NCI-H460 (cell line): ENCODE measurements at places on chromosomes 4 and X. TPM values are rescaled to one million over a fixed set of nuclear protein-coding genes. Genes with fewer than 3 reads are reported as not detected.

- no peak for DNase-seq
Measured at GRCh38 chrX:153885968-153886903, at the start of gene L1CAM. Gene L1CAM (minus strand): TSS chrX:153886173. CDS start chrX:153875836, 10,337 bp downstream.

Gene COQ2
- 35.7 and 40.3 TPM in 2 replicates for total RNA-seq

DNA sequence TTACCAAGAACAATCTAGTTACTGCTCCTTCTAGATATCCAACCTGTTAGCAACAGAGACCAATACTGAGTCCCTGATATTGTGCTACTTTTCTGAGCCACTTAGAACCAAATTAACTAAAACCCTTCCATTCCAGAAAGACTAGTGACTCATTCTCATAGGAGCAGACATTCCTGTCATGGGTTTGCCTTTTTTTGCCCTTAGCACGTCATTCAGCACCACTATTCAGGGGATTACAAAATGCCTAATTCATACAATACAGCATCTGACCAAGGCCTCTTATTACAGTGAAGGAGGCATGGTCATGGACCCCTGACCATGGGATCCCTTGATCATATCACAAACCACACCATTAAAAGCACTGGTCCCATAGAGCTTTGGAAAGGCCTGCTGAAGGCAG lies 123.8 kb upstream of the CXCL13 start:
- DNase-seq, result no peak

- no peak for DNase-seq
Measured at GRCh38 chrX:37666516-37666915, 19.1 kb upstream of the XK start.

GRCh38 chr4:86522349-86522748 lies 71.8 kb upstream of the PTPN13 start:
- no peak for DNase-seq

Gene TREX2
- total RNA-seq, result 0.75 and 1.1 TPM in 2 replicates

DNA sequence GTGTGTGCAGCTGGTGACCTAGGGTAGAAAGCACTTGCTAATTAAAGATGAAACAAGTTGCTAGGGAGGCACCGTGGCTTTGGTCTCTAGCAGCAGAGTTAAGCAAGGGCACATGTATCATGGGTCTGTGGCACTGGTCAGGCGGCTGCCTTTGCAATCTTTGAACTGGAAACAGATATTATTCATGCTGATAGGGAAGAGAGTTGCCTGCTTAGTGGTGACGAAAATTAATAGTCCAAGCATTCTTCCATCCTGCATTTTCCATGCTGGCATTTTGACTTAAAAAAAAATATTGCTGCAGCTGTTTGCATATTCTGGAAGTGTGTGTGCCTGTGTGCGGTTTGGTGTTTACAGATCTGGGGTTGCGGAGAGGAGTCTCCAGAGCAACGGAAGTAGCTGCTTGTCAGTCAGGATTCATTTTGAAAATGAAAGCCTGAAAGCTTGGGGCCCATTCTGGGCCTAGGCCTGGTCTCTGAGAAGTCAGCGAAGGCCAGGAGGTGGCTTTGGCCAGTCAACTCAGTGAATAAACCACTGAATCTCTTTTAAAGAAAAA lies 2.3 kb upstream of the SOWAHD start:
- DNase-seq, result no peak

GRCh38 chr4:23789762-23790161 lies 100.1 kb downstream of the PPARGC1A start:
- DNase-seq, result no peak

GRCh38 chr4:98446499-98447375 lies 185.6 kb downstream of the RAP1GDS1 start:
- no peak for DNase-seq

- DNase-seq, result no peak
Measured at GRCh38 chr4:128832243-128832625, 22.7 kb downstream of the JADE1 start.

DNA sequence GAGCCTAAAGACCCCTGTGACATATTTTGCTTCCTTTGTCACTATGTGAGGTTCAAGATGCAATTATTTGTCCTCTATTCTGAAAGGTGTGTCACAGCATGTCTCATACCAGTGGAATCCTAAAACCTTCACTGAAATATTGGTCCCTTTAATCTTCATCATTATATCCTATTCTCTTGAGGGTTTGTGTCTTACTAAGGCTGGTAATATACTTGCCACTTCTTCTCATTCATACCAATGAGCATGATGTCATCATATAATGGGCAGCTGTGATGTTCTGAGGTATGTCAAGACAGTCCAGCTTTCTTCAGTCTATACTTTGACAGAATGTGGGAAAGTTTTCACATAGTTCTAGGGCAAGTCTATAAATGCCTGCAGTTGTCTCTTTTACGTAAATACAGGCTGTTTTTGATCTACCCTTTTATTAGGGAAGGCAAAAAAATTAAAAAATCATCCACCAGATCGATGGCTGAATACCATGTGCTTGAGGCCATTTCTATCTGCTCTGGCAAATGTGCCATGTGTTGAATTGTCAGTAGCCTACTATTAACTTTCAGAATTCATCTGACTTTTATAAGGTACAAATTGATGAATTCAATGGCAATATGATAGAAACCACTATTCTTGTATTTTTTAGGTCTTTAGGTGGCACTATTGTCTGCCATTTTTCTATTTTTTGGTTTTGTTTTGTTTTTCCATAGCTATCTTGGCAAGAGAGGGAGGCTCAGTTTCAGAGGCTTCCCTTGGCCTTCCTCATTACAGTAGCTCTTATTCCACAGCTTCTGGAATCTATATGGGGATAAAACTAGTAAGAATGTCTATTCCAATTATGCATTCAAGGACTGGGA lies 209.0 kb downstream of the PPARGC1A start:
- no peak for DNase-seq

DNA sequence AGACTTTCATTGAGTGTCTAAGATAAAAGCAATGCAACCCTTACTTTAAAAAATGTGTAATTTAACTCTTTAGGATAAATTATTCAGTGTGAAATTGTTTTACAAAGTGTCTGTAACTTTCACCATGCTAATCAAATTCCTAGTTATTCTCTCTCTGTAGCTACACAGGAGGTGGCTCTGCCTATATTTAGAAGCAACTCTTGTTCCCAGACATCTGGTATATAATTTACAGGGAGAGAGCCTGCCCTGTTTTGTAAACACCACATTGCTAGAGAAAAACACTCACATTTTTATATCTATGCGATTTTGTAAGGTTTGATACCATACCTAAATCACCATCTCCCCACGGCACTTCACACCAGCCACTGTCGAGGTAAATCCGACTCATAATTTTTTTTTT lies 35.5 kb upstream of the SPATA4 start:
- no peak for DNase-seq

Gene CSN1S1
- total RNA-seq, result not detected in 2 replicates

DNA sequence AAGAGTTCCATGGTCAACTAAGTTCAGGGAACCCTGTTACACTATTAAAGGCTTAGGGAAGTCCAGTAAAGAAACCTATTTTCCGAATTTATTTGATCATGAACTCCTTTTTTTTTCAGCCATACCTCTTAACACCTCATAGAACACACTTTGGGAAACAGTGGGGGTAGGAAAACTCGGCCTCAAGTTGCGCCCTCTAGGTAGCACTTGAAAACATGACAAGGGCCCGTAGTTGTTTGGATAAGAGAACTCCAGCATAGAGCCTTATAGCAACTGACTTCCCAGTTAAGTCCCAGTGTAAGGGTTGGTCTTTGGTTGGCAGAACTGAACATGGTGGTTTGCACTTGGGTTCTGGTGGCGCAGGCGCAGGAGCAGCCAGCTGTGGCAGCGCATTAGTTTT lies 14.4 kb downstream of the OGT start:
- DNase-seq, result no peak

DNA sequence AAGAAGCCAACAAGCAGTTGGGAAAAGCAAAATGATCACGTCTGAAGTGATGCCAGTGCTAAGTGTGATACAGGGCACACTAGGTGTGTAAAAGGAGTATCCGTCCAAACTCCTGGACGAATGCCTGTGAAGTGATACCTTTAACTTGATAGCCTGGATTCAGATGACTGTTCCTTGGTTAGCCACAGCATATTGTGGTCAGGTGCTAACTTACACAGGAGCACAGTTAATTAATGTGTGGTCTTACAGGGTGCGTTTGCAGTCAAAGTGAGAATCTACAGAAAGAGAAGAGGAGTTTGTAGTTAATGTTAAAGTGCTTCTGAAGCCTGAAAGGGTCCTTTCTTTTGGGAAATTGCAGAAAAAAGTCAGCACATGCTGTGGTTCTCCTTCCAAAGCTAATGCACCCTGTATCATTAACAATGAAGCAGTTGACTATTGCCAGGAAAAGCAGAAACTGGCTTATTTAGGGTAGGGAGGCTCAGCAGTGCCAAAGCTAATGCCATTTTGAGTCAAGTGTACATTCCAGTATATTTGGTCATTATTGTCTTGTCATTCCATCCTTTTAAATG lies 61.1 kb downstream of the DCLK2 start:
- DNase-seq, result no peak

Gene SAGE1
- not detected in 2 replicates for total RNA-seq

DNA sequence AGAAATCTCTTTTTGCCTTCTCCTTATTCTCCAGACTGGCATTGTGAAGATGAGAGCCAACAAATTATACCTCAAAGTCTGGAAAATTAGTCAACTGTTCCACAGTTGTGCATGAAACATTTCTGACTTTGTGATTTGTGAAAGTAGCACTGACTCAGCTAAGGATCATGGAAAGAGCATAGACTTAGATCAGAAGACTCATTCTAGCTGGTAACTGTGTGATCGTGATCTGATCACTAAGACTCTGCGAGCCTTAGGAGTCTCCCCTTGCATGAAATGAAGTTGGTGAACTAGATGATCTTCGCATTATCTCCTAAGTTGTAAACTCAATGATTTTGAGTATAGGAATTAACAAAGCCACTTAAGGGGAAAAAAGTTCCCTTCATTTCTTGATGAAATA lies 668.1 kb downstream of the RPA4 start:
- no peak for DNase-seq

DNA sequence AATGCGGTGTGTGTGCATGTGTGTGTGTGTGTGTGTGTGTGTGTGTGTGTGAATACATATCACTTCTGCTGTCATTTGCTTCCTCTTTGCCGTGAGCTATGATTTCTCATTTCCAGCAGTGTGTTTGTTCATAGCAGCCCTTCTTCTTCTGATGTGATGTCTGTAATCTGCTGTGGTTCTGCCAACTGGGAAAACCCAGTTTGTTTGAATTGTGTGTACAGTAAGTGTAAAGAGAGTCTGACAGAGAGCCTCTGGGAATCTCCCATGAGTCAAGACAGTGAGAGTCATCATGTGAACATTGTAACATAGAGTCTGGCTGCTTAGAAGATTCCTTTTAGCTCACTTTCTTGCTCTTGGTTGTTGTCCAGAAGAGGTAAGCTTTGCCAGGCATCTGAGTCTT lies 8.4 kb upstream of the NWD2 start:
- DNase-seq, result no peak

GRCh38 chrX:153303276-153304262 lies 18.0 kb downstream of the PNMA6F start:
- no peak for DNase-seq

DNA sequence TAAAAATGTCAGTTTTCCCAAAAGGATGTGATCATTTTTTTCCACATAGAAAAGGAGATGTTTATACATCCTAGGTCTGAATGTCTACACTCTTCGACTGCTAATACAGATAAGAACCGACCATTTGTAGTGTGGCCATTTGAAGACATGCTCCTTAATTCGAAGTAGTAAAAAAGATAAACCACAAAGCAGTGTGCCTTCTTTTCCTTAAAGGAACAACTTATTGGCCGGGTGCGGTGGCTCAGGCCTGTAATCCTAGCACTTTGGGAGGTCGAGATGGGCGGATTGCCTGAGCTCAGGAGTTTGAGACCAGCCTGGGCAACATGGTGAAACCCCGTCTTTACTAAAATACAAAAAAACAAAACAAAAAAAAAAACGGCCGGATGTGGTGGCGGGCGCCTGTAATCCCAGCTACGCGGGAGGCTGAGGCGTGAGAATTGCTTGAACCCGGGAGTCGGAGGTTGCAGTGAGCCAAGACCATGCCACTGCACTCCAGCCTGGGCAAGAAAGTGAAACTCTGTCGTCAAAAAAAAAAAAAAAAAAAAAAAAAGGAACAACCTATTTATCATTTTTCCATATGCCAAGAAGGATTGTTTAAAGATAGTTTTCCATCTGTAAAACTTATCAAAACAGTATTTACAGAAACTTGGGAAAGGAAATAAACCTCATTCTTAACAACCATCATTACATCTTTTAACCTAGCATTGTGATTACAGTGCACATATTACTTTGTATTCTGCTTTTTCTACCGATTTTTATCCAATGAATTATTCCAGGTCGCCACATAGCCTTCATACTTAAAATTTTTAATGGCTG lies 2.6 kb downstream of the INTS6L start:
- no peak for DNase-seq

DNA sequence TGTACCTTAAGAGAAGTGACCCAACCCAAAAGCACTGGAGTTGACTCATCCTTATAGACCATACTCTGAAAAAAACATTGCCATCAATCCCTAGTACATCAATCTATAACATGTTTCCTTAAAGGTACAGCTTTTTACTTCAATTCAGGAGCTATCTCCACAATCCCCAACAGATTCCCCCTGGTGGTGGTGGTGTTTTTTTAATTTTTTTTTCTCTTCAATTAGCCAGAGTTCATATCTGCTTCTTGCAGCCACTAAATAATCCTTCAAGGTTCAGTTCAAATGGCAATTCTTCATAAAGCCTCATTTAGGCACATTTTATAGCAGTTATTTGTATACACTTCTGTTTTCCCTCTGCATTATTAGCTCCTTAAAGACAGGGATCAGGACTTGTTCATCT lies 60.7 kb upstream of the KDR start:
- DNase-seq, result no peak

DNA sequence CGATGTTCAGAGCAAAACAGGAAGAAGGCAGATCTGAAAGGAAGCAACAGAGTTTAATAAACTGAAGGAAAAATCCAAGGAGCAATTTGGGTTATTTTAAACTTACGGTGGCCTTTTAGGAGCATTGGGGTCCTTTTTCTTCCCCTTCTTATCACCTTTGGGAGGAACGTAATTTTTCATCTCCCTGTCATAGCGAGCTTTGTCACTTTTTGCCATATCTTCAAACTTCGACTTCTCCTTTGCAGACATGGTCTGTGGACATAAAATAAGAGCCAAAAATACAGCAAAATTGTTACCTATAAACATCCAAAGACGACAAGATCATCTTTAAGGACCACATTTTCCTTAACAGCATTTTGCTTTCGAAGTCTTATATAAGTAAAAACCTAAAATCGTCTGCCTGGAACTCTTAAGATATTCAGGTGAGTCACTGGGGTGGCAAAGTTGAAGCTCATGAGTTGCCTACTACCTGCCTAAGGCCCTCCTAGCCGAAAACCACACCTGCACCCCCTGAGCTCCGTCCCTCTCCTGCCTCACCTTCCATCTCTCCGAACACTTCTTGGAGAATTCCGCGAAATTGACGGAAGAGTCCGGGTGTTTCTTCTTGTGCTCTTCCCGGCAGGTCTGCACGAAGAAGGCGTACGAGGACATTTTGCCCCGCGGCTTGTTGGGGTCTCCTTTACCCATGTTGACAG lies 1.0 kb downstream of the HMGB2 start:
- DNase-seq, result no peak

- no peak for DNase-seq
Measured at GRCh38 chr4:181745933-181746625, 497.1 kb upstream of the TENM3 start.
